Right atrium auricular region (tissue), 2 donors: ENCODE measurements at places on chromosomes 6 and 20. TPM values are rescaled to one million over a fixed set of nuclear protein-coding genes. Genes with fewer than 3 reads are reported as not detected.

BCAS4 gene
- 1.5 TPM for total RNA-seq

DEFB123 gene
- not detected for total RNA-seq

- H3K4me1 ChIP-seq: no peaks in the 10 kb centered on the region
- H3K36me3 ChIP-seq: no peaks in the 10 kb centered on the region
- DNase-seq: no peak
- H3K4me3 ChIP-seq: no peak overlapping the region
Observed at GRCh38 chr6:115159733-115160132, 816.9 kb upstream of the HS3ST5 start.

DNA sequence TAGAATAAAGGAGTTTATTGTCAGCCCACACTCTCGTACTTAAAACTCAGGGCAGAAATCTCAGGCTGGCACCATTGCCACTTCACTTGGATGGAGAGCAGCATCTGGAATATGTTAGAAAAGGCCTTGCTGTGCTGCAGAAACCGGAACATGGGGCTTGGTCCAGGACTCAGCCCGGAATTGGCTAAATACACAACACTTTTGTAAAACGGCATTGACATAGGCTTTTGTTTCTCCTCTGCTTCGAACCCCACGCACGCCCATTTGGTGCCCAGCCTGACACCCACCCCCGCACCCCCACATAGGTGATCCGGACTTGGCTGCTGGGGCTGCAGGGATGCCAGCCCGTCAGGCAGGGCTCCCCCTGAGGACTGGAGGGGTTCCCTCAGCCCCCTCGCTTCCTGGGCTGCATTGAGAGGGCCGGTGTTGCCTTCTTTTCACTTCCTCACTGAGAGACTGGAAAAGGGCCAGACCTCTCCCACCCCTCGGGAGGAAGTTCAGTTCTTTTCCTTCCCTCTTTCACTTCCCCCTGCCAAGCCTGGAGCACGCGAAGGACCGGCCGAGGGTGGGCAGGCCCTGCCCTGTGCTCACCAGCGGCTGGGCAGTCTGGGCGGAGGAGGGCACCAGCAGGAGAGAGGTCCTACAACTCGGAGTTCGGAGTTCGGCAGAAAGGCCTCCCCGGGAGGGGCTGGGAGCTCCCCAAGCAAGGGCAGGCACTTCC, 17.9 kb upstream of the CST3 start:
- peak; percentile 73 for DNase-seq
- no peaks in the 10 kb centered on the region for H3K27me3 ChIP-seq
- H3K4me3 ChIP-seq: no peak overlapping the region
- no peaks in the 10 kb centered on the region for H3K36me3 ChIP-seq
- H3K27ac ChIP-seq: peak overlapping the region; percentile 71

GRCh38 chr20:44370639-44371218, 15.2 kb downstream of the HNF4A start:
- no peaks in the 10 kb centered on the region for H3K36me3 ChIP-seq
- no peak overlapping the region for H3K27ac ChIP-seq
- H3K4me3 ChIP-seq: no peak overlapping the region
- no peaks in the 10 kb centered on the region for H3K27me3 ChIP-seq

GRCh38 chr6:705047-705446, 12.1 kb upstream of the EXOC2 start:
- no peaks in the 10 kb centered on the region for H3K27me3 ChIP-seq
- H3K27ac ChIP-seq: no peak overlapping the region
- H3K36me3 ChIP-seq: no peaks in the 10 kb centered on the region
- H3K4me1 ChIP-seq: no peaks in the 10 kb centered on the region
- no peak overlapping the region for H3K4me3 ChIP-seq
- no peak for DNase-seq

GRCh38 chr6:80771941-80772340, 665.5 kb downstream of the BCKDHB start:
- DNase-seq: no peak
- H3K4me3 ChIP-seq: no peak overlapping the region
- no peaks in the 10 kb centered on the region for H3K27me3 ChIP-seq
- no peak overlapping the region for H3K27ac ChIP-seq
- H3K4me1 ChIP-seq: no peaks in the 10 kb centered on the region
